ENCODE measurements at places on chromosomes 2 and 18. TPM values are rescaled to one million over a fixed set of nuclear protein-coding genes. Genes with fewer than 3 reads are reported as not detected.

GRCh38 chr2:10957391-10957790 lies 45.7 kb downstream of the KCNF1 start:
- no peak overlapping the region for H3K4me3 ChIP-seq
- no peak overlapping the region for H3K27ac ChIP-seq
- peaks cover 6% of the 10 kb centered on the region for H3K36me3 ChIP-seq
- H3K27me3 ChIP-seq: no peaks in the 10 kb centered on the region

GRCh38 chr18:68893354-68893753 lies 95.5 kb downstream of the CCDC102B start:
- no peak overlapping the region for H3K4me3 ChIP-seq
- H3K27me3 ChIP-seq: no peaks in the 10 kb centered on the region
- no peaks in the 10 kb centered on the region for H3K4me1 ChIP-seq
- no peak for DNase-seq

DNA sequence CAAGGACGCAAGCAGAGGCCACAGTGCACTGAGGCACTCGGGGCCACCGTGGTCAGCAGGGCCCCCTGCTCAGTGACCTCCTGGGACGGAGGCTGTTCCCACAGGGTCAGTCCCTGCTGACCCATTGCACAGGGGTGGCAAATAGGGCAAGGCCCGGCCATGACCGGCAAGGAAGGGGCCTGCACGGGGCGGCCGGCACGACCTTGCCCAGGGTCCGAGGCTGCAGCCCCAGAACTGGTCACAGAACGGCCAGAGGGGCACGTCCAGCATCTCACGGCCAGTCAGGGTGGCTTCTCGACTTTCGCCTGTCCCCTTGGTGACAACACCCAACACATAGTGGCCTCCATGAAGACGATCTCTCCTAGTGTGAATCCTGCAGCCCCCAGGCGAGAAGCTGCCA lies 27.6 kb upstream of the OTOS start:
- no peak overlapping the region for H3K4me3 ChIP-seq
- peaks cover 5% of the 10 kb centered on the region for H3K4me1 ChIP-seq
- no peaks in the 10 kb centered on the region for H3K36me3 ChIP-seq

DNA sequence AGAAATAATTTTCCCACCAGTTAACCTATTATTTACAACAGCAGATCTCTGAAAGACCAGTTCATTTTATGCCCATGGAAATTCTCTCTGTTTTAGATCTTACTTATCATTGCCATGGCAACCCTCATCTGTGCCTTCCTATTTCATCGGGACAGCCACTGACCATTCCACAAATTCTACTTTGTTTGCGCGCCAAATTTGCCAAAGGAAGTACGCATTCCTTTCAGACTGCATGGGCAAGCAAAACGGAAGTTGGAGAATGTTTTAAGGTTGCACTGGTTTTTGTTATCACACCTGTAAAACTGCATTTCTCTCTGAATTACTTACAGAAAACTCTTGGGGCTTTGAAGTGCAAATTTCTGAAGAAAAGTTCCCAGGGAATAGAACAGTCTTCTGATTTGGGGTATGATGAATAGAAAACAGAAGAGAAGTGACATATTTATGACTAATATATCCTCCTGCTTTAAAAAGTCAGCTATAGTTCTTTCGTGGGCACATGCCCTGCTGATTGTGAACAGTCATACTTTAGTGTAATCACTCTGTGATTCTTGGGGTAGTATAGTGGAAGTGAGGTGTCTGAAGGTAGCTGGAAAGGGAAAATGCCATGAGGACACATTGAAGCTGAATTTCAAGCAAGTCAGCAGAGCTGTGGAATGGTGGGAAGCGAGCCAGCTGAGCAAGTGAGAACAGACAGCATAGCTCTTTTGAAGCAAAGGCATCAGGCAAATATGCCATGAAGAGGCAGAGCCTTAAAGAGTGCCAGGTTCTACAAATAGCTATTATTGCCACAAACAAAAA lies 20.9 kb downstream of the NETO1 start:
- no peaks in the 10 kb centered on the region for H3K27me3 ChIP-seq
- H3K27ac ChIP-seq: no peak overlapping the region
- no peak overlapping the region for H3K4me3 ChIP-seq

- H3K27me3 ChIP-seq: no peaks in the 10 kb centered on the region
- H3K27ac ChIP-seq: peak overlapping the region; percentile 70
- H3K4me1 ChIP-seq: peaks cover 10% of the 10 kb centered on the region
- H3K4me3 ChIP-seq: no peak overlapping the region
- peaks cover 15% of the 10 kb centered on the region for H3K36me3 ChIP-seq
These were observed 108.8 kb downstream of the NCK2 start for GRCh38 chr2:105853354-105854088.

DNA sequence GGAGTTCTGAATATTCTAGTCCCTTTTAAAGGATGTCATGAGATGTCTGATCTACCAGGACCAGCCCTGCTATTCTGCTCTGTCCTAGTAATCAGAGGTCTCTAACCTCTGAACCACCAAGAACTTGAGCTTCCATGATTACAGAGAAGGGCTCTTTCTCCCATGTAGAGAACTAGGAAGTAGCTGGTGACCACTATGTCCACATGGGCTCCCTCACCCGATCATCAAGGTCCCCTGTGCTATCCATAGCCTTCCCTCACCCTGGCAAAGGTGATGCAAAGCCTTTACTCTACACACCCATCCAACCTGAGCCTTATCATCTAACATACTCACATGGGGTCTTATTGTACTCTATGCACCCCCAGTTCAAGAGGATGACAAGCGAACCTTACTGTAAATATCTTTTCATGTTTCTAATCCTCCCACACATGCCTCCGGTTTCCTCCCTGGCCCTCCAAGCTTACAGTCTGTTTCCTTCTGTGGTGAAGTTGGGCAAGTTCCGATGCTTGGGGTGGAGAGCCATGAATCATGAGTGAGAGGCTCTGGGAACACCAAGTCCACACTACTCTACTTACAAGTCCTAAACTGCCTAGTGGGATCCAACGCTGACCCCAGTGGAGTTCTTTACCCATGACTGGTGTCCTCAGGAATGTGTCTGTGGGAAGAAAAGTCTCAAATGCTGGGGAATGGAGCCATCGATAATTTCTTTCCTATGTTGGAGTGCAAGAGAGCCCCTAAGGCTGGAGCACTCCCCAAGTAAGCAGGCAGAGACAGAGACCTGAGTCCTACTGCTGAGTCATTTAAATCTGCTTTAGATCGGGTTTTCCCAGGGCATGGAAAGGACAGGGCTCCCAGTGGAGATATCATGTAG lies 73.3 kb upstream of the KLF7 start:
- H3K27ac ChIP-seq: no peak overlapping the region
- no peaks in the 10 kb centered on the region for H3K27me3 ChIP-seq
- no peaks in the 10 kb centered on the region for H3K36me3 ChIP-seq

- peaks cover 12% of the 10 kb centered on the region for H3K4me1 ChIP-seq
- H3K27me3 ChIP-seq: no peaks in the 10 kb centered on the region
- no peak for DNase-seq
- no peak overlapping the region for H3K27ac ChIP-seq
- H3K4me3 ChIP-seq: no peak overlapping the region
These were observed 286.3 kb downstream of the FSIP2 start for GRCh38 chr2:186024921-186025320.

DNA sequence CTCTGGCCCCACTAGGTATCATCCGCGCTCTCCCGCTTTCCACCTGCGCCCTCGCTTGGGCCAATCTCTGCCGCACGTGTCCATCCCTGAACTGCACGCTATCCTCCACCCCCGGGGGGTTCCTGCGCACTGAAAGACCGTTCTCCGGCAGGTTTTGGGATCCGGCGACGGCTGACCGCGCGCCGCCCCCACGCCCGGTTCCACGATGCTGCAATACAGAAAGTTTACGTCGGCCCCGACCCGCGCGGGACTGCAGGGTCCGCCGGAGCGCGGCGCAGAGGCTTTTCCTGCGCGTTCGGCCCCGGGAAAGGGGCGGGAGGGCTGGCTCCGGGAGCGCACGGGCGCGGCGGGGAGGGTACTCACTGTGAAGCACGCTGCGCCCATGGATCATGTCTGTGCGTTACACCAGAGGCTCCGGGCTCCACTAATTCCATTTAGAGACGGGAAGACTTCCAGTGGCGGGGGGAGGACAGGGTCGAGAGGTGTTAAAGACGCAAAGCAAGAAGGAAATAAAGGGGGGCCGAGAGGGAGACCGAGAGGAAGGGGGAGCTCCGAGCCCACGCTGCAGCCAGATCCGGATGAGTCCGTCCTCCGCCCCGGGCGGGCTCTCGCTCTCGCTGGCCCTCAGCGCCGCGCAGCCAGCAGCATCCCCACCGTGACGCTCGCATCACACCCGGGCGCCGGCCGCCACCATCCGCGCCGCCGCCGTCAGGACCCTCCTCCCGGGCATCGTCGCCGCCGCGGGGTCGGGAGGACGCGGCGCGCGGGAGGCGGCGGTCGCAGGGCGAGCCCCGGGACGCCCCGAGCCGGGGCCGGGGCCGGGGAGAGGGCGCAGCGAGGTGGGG lies 664 bp downstream of the NETO1 start:
- peaks cover 70% of the 10 kb centered on the region for H3K27me3 ChIP-seq
- peaks cover 17% of the 10 kb centered on the region for H3K4me1 ChIP-seq
- DNase-seq: peak; percentile 21

GRCh38 chr2:153004627-153005026 lies 286.2 kb downstream of the ARL6IP6 start:
- no peak overlapping the region for H3K27ac ChIP-seq
- H3K4me3 ChIP-seq: no peak overlapping the region
- H3K4me1 ChIP-seq: no peaks in the 10 kb centered on the region

- no peak overlapping the region for H3K4me3 ChIP-seq
- DNase-seq: no peak
- no peaks in the 10 kb centered on the region for H3K27me3 ChIP-seq
- H3K27ac ChIP-seq: no peak overlapping the region
These were observed 32.1 kb upstream of the ZNF638 start for GRCh38 chr2:71299507-71299906.

DNA sequence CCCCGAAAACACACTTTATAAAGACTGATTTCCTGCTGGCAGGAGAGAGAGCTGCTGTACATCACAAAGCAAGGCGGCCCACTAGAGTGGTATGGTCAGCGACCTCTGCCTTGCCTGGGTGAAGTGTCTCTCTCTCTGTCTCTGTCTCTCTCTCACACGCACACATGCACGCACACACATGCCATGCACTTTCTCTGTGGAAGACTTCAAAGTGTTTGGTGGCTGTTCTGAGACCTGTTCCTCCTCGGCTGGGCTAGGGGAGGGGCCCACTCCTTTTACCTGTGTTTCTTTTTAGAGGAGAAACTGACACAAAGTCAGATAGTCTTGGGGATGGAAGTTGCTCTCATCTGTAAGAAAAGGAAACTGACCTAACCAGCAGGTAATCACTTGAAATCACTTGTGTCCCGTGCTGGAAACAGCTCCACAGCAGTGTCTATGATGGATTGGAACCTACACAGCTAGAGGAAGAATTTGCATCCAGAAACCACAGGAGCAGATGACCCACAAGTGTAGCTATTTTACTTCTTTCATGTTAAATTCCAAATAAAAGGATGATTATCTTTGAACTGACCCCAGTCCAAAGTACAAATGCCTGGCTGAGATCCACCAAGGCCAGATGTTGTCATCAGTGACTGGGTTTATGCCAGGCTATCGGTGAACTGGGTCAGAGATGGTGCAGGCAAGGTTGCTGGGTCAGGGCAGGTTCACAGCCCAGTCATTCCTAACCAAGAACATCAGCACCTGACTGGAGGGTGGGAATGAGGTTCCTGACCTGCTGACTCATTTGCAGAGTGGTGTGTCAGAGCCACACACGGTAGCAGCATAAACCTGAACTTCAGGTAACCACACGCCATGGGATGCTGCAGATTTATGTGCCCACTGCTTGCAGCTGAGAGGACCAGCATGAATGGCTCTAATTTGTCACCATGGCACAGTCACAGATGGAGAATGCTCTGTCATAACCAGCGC lies 63.0 kb downstream of the NPAS2 start:
- DNase-seq: no peak
- peaks cover 10% of the 10 kb centered on the region for H3K4me1 ChIP-seq

GRCh38 chr2:96530144-96530430 lies 6.5 kb upstream of the ARID5A start:
- H3K27ac ChIP-seq: no peak overlapping the region
- peaks cover 32% of the 10 kb centered on the region for H3K4me1 ChIP-seq
- H3K36me3 ChIP-seq: no peaks in the 10 kb centered on the region
- no peak overlapping the region for H3K4me3 ChIP-seq

- H3K4me1 ChIP-seq: peaks cover 30% of the 10 kb centered on the region
- peak overlapping the region; percentile 84 for H3K27ac ChIP-seq
- peaks cover 15% of the 10 kb centered on the region for H3K36me3 ChIP-seq
- H3K27me3 ChIP-seq: no peaks in the 10 kb centered on the region
- peak; percentile 30 for DNase-seq
- H3K4me3 ChIP-seq: peak overlapping the region; percentile 61
These were observed 198.9 kb upstream of the NABP1 start for GRCh38 chr2:191478799-191479679.

DNA sequence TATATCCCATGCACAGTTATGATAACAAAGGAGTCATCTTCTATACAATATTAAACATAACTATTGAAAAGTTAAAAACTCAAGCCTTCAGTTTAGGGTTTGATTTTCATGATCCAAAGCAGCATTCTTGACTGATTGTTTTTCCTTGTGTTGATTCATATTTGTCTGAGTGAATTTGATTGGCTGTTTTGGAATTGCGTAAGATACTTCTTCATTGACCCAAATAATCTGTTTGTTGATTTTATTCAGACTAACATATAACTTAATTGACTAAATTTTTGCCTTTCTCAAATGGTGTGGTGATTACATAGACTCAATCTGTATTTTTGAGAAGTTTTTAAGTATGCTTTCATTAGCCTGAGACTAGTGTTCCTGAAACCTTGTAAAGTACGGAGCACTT lies 305.7 kb upstream of the TNP1 start:
- no peaks in the 10 kb centered on the region for H3K27me3 ChIP-seq
- peaks cover 8% of the 10 kb centered on the region for H3K36me3 ChIP-seq
- H3K4me3 ChIP-seq: no peak overlapping the region

DNA sequence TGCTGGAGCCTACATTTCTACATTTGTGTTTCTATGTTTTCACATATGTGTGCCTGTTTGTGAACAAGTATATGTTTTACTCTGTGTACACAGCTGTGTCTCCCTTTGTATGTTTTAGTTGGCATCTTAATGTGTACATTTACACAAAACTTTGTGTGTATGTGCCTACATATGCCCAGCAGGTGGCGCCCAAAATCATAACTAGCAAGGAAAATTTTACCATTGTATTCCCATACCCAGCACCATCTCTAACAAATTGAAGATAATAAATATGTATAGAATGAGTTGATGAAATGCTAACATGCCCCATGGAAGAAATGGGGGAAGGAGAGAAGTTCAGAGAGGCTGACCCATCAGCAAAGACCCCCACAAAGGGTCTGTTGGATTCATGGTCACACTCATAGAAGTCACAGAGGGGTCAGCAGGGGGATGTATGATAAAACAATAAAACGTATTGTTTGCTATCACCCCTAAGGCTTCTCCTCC lies 48.1 kb downstream of the PKDCC start:
- DNase-seq: peak; percentile 63
- H3K4me1 ChIP-seq: peaks cover 29% of the 10 kb centered on the region
- H3K36me3 ChIP-seq: peaks cover 2% of the 10 kb centered on the region
- H3K27ac ChIP-seq: no peak overlapping the region
- peaks cover 5% of the 10 kb centered on the region for H3K27me3 ChIP-seq
- H3K4me3 ChIP-seq: no peak overlapping the region

Gene ZNF892
- total RNA-seq: 20.2 TPM

Gene DCC
- 11.3 TPM for total RNA-seq

Gene SCG2
- total RNA-seq: 8.6 TPM

Gene CDH2
- total RNA-seq: 234 TPM

Gene RRM2
- 203 TPM for total RNA-seq

Gene KANSL1L
- 18.3 TPM for total RNA-seq

Gene TEKT4
- total RNA-seq: not detected

Gene PER2
- 8.6 TPM for total RNA-seq

Gene ARHGAP28
- total RNA-seq: 20.2 TPM

Gene NETO1
- total RNA-seq: 6.9 TPM
